ENCODE measurements at places on chromosomes 5 and 9.

- no peak for DNase-seq
These were observed 869.0 kb downstream of the TLE4 start for GRCh38 chr9:80440724-80441123.

- DNase-seq, result peak; percentile 81
These were observed 11.1 kb downstream of the REXO4 start for GRCh38 chr9:133406480-133407307.

GRCh38 chr5:174420651-174421407, 303.6 kb upstream of the MSX2 start:
- DNase-seq, result no peak

DNA sequence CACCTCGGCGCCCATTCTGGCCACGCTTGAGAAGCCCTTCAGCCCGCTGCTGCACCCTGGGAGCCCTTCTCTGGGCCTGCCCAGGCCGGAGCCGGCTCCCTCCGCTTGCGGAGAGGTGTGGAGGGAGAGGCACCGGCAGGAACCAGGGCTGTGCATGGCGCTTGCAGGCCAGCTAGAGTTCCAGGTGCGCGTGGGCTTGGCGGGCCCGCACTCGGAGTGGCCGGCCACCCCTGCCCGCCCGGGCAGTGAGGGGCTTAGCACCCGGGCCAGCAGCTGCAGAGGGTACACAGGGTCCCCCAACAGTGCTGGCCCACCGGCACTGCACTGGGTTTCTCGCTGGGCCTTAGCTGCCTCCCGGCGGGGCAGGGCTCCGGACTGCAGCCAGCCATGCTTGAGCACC, 72.3 kb upstream of the SYK start:
- DNase-seq, result no peak

GRCh38 chr9:101140764-101141163, 112.2 kb downstream of the PLPPR1 start:
- DNase-seq, result no peak

DNA sequence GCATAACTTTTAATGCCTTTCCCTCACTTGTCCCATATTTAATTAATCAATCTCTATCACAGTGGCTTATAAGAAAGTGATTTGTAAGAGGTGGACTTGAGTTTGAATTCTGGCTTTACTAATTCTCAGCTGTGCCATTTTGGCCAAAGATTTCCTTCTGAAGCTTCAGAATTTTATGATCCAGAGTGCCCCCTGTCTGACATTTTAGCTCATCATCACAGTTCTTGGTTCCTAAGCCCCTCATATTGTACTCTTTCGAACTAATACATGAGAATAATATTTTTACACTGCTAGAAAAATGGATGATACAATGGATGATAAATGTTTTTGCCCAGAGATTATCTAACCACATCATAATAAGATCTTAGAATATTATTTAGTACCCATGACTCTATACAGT, 1014.1 kb downstream of the PTPRD start:
- DNase-seq, result no peak

DNA sequence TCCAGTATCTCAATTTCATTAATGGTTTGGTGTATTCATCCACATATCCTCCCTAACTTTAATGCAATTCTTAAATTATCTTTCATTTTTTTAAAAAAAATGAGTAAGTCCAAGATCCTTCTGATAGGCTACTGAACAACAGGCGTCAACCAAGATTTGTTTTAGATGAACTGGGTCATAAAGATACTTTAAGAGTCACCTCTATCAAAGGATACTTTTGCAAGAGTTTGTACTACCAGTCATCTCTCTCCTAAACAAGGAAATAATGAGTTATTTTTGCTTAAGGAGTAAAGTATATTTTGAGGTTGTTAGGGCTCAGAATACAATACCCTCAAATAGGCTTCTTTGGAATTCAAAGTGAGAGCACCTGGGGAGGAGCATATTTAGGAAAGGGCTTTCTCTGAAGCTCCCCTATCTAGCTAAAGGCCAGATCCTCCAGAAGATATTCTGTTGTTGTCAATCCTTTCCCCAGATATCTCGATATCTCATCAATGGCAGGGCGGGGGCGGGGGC, 25.8 kb downstream of the HAVCR1 start:
- no peak for DNase-seq

DNA sequence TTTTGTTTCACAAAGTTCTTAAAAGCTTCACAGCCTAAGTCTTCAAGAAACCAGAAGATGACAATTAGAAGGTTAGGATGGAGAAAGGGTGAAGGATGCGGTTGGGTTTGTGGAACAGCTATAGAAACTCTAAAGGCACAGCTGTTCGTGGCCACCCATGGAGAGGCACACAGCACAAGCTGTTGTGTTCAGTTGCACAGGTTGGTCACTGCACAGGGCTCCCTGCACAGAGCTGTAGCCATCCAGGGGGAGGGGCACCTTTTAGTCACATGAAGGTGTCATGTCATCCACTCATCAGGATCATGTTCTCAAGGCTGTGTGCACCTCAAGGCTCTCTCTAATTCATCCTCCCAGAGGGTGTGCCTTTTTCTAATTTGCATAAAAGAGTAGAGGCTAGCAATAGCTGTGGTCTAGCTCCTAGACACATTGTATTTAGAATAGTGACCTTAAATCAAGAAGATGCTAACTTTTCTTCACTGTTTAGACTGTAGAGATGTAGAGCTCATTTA, 5.0 kb upstream of the RASGRF2 start:
- no peak for DNase-seq

GRCh38 chr9:21141427-21141882, at the start of gene IFNW1:
IFNW1 (minus strand) TSS chr9:21141832; CDS start chr9:21141570, 262 bp downstream.
- no peak for DNase-seq

DNA sequence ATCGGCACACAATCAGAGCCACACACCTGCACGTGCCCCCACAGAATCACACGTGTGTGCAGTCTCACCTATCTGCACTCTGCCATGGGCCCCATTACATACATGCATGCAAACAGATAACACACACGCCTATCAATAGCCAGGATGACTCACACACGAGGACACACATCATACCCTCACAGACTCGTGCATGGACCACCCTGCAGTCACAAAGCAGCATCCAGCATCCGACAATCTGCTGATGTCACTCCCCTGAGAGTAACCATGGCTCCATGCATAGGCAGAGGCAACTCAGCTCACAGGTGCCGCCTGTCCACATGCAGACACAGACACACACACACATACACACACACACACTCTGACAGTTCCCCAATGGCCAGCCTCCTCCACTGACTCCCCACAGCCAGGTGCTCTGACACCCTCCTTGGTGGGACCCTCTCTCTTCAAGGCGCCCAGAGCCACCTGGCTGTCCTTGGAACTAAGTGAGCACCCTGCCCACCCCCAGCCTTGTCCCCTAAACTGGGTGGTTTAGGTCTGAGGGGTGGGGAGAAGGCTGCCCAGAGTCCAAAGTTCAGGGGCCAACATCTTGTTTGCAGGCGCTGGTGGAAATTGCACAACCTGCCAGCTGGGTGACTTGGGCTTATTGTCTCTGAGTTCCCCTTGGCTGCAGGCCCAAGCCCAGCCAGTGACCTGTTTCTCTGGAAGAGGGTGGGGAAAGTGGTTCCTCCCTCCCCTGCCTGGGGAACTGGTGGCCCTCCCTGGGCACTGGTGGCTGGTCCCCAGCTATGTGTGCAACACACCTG, 34.6 kb upstream of the NEK6 start:
- peak; percentile 73 for DNase-seq

DNA sequence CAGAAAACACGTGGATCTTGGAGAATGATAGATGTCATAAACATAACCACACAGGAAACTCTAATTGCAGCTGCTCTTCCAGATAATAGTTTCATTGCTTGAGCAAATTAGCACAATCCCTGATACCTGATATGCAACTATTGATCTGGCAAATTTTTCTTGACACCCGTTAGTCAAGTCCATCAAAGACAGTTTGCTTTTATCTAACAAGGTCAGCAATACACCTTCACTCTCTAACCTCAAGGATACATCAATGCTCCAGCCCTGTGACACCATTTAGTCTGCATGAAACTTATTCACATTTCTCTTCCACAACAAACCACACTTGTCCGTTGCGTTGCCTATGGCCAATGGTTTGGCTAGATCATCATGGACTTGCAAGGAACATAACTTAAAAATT, 16.6 kb downstream of the UGT3A1 start:
- DNase-seq, result no peak

GRCh38 chr5:17014686-17015085, 78.6 kb upstream of the MYO10 start:
- no peak for DNase-seq

DNA sequence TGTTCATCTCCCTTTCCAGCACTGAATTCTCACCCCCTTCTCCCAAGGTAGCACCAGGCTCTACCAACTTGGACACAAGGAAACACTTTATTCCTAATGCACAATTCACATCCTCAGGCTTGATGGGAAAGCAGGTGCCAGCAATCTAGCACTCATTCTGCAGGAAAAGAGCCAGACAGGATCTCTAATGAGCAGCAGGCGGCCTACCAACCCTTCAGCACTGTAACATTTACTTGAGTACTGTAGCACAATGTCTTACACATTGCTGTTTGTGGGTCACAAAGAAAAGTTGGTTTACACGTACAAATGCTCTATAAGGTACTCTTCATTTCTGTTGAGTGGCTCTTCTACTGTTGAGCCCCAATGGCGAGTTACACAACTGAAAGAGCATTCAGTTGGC, 254.4 kb downstream of the MLLT3 start:
- DNase-seq, result no peak

- DNase-seq, result no peak
These were observed 42.0 kb downstream of the PIP5K1B start for GRCh38 chr9:68747043-68747533.

DNA sequence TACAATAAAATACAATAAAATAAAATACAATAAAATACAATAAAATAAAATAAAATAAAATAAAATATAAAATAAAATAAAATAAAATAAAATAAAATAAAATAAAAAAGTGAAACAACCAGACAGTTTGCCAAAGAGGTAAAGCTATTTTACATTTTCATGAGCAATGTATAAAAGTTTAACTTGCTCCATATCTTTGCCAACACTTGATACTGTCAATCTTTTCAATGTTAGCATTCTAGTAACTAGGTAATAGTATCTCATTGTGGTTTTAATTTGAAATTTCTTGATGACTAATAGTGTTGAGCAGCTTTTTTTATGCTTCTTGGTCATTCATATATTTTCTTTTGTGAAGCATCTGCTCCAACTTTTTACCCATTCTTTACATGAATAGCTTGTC, 17.3 kb downstream of the TTC33 start:
- DNase-seq, result no peak

DNA sequence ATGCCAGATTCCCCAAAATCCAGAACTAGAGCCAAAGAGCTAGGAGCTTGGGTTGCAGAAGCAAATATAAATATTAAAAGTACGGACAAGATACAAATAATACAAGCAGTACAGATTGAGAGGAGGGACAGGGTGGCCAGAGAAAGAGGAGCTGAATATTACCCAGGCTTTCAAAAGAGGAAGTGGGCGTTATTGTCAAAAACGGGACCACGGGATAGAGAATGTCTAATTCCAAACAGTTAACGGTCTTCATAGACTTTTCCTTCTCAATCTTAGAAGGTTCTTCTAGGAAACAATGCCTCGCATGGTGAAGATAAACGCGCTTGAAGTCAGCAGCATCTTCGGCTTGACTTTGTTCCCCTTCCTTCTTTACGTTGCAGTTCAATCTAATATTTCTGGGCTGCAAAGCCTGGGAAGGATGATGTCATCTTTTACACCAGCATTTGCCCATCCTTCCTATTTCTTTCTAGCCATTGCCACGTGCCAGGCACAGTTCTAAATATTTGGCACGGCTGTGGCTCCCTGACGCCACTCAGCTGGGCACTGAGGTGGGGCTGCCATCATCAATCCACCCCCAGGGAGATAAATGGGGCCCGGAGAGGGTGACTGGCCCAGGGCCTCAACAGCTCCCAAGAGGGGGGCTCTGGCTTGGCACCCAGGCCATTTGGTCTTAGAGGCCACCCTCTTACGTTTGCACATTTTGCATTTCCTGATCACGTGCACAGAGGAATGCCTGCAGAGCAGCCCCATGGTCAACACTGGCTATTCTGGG, 16.3 kb upstream of the OLFM1 start:
- no peak for DNase-seq

Data from head of caudate nucleus (tissue), 42 donors.